ENCODE measurements at places on chromosomes 6 and 20.

DNA sequence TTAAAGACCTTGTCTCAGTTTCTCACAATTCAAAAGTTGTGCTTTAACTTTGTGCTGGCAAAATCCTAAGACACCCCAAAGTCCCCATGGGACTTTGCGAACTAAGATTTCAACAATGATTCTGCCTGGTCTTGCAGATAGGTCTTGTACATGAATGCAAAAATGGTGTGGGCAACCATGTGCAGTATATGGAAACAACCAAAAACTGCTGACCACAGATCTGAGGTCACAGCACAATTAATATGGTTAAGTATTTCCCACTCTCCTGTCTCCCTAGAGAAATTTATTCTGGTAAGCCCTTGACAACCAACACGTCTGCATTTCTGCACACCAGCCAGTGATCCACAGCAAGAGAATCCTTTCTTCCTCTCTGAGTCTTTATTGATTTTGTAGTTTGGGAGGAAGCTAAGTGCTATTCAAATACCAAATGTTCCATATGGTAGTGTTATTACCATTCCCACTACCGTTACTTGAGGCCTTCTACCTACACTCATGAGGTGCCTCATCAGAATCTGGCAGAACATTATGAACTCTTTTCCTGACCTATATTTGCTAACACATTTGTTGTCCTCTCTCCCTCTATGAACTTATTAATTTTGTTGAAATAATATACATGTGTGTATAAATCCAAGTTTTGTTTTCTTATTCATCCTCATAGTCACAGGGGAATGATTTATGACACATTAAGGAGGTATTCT is 178.7 kb downstream of the ATXN1 start:
- no peak for DNase-seq

DNA sequence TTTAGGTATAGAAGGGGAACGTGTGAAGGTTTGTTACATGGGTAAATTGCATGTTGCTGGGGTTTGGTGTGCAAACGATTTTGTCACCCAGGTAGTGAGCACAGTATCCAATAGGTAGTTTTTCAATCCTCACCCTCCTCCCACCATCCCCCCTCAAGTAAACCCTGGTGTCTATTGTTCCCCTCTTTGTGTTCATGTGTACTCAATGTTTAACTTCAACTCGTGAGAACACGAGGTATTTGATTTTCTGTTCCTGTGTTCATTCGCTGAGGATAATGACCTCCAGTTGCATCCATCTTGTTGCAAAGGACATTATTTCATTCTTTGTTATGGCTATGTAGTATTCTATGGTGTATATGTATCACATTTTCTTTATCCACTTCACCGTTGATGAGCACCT is 11.6 kb upstream of the VNN1 start:
- DNase-seq, result no peak

- no peak for DNase-seq
Measured at GRCh38 chr6:36752886-36753506, 55.4 kb downstream of the RAB44 start.

GRCh38 chr6:134894800-134895199 is 55.1 kb downstream of the ALDH8A1 start:
- no peak for DNase-seq

GRCh38 chr6:96907498-96907897 is 9.8 kb upstream of the NDUFAF4 start:
- DNase-seq, result no peak

DNA sequence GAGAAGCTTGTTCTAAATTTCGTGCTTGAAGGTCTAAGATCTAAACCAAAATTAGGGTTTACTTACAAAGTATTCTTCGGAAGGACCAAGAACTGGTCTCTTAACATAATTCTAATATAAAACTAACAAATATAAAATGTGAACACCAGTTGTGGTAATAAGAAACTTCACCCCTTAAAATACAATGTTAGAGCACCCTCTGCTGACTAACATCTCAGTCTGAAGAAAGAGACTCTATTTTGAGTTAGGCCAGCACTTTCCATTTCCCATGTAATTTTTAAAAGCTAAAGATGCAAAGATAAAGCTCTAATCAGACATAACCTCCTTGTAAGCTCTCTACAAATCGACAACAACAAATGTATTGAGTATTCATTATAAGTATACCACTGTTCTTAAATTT is 24.6 kb downstream of the ATG5 start:
- DNase-seq, result peak; percentile 52

- no peak for DNase-seq
Measured at GRCh38 chr6:128686084-128686483, 165.7 kb upstream of the PTPRK start.

DNA sequence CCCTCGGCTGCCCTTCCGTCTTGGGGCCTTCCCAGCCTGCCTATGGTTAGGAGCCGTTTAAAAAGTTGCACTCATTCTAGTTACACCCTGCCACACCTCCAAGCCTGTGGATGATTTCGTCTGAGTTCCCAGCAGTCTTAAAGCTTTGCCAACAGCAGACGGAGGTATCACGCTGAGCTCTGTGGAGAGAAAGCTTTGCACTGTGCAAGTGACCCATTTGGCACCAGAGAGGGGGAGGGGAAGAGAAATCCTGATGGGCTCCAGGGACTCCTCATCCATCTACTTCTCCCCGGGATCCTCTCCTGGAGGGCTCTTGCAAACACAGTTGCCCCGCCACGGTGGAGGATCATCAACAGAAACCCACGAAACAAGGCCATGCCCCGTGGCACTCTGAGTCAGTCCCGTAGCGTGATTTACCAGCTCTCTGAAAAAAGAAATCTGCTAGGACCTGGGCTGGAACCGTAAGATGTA is 98.8 kb upstream of the CITED2 start:
- peak; percentile 67 for DNase-seq

DNA sequence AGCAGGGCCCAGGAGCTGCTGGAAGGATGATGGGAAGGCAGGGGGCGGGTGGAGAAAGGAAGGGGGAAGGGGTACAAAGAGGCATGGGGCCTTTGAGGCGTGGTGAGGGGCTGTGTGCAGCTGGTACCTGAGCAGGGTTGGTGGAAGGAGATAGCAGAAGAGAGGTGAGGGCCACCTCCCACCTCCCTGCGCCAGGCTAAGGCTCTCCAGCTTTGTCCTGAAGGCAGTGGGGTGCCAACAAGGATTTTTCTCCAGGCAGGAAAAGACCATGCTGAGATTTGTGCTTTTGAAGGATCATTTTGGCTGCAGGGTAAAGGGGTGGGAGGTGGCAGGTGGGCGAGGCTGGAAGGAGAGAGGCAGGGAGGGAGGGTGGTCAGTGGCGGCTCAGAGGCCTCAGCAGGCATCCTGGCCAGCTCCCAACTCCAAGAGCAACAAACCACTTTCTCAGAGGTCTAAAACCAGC is 40.8 kb downstream of the NOL4L start:
- no peak for DNase-seq

GRCh38 chr6:88301888-88302768 is 136.0 kb upstream of the CNR1 start:
- no peak for DNase-seq

DNA sequence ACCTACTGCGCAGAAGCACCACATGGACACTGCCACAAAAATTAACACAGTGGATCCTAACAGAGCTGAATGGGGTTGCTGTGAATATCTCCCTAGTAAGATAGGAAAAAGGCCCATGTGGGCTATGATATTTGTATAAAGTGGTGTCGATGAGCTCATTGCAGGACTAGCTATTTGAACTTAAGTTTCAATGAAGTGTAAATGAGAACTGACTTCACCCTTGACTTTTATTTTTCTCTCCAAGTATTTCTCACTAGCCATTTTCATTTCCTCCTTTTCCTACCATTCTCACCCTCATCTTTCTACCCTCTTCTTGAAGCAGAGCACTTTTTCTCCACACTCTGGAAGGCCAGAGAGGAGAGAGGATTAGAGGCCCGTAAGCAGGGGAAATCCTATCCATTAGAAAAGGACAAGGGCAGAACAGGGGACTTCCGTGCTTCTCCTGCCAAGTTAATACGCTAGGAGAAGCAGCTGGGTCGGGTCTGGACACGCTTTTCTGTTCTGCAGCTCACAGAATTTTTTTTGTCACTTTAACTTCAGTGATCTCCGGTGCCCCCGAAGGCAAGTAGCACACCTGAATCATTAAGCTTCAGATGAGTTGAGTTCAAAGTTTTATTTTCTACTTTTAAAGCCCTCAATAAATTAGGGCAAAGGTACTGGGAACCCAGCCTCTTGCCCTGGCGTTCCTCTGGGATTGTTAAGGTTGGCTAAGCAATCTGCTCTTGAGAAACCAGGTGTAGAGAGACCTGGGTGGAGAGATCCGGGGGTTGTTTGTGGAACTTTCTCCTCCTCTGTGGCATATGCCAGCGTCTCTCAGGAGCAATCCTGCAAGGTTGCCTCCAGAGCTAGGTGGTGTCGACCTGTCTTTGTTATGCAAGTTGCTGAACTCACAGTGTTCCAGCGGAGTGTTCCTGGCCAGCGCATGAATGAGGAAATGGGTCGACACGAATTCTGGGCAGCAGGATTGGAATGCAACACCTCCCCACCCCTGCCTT is 56.2 kb upstream of the ARID1B start:
- peak; percentile 86 for DNase-seq

GRCh38 chr6:144931172-144932035 is 646.3 kb downstream of the UTRN start:
- DNase-seq, result peak; percentile 48

GRCh38 chr6:527989-528673 is 128.8 kb downstream of the HUS1B start:
- DNase-seq, result no peak

DNA sequence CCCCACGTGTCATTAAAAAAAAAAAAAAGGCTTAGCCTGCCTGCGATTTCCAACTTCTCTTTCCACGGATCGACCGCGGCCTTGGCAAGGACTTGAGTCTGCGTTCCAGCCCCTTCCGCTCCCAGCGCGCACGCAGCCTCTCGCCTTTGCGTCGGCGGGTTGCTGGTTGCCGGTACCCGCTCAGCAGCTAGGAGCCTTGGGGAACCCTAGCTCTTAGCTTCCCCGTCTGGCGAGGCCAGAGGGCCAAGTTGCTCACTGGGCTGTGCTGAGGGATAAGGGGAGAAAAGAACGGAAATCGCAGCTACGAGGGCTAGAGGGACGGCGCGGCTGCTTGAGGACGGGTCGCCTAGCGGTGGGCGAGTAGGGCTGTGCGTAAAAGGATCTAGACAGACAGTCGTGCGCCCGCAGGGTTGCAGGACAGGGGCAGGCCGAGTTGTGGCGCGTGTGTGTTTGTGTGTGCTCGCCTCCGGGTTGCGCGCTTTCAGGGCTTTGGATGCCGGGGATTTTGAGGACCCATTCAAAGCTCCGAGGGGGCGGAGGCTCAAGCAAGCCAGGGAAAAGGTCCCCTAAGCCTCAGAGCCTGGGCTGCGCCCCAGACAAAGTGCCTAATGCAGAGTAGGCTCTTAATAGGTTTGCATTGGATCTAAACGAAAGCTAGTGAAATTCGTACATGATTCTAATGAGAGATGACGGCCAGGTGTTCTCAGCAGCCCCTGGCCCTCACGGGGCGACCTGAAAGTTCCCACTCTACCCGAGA is 40.5 kb upstream of the OSTM1 start:
- DNase-seq, result peak; percentile 66

DNA sequence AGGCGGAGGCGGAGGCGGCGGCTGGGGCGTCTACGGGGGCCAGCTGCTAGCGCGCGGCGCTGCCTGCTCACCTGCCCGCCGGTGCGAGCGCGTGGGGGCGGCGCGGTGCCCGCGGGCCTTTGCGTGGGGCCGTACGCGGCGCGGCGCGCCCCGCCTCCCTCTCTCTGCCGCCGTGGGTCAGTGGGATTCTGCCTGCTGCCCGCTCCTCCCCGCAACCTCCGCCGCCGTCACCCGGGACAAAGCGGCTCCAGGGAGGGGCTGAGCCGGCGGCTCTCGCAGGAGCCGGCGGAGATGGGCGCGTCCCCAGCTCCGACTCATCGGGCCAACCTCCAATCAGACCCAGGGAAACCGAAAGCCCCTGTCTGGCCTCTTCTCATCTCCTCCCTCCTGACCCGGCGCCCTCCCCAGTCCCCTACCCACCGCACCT is at the start of gene RCAN2:
TSS of gene RCAN2 (minus strand) at position 249 of the 427 bp plus-strand sequence.
- DNase-seq, result peak; percentile 72

DNA sequence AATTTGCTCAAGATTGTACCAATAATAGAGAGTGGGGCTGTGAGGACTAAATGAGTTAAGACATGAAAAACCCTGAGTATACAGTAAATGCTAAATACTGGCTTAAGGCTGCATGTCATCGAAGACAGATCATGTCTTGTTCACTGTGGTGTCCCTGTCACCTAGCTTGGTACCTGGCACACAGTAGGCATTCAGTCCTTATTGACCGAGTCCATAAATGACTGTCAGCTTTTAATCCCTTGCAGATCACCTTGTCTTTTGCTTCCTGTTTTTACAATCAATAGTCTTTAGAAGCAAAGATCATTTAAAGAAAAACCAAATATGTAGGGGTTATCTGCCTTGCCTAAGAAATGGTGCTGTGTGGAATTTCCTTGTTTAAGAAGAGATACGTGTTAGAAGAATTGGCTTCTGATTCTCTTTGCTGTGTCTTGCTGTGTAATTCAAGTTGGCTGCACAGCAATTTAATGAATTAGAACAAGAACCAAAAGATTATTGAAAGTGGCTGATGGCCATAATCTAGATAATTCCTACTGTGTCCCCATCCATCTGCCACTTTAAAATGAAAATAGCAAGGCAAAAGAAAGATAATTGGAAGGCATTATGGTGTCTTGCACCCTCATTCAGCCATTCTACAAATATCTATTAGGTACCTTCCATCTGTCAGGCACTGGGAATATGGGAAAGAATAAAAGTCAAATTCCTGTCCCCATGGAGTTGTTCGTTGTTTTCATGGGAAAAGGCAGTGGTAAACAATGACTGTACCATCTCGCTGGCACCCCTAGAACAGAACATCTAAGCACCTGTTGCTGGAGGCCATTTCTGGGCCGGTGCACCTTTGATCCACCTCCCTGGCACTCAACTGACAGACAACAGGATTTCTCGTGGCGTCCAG is 12.4 kb upstream of the MAPK13 start:
- no peak for DNase-seq

- no peak for DNase-seq
Measured at GRCh38 chr6:15906420-15907016, 222.4 kb upstream of the MYLIP start.

GRCh38 chr20:46816886-46817638 is 77.6 kb upstream of the EYA2 start:
- DNase-seq, result no peak

Data from tongue (tissue), 3 donors.